Activated naive CD8-positive, alpha-beta T cell treated with anti-CD3 and anti-CD28 coated beads, Interleukin-2, amount 10 ng/mL, durations not matched to agents 7 days and 5 days (primary cell): ENCODE measurements at places on chromosomes 5 and 9. TPM values are rescaled to one million over a fixed set of nuclear protein-coding genes. Genes with fewer than 3 reads are reported as not detected.
A peak's percentile ranks its signal among the peaks of the same experiment; 100 is the strongest.

DNA sequence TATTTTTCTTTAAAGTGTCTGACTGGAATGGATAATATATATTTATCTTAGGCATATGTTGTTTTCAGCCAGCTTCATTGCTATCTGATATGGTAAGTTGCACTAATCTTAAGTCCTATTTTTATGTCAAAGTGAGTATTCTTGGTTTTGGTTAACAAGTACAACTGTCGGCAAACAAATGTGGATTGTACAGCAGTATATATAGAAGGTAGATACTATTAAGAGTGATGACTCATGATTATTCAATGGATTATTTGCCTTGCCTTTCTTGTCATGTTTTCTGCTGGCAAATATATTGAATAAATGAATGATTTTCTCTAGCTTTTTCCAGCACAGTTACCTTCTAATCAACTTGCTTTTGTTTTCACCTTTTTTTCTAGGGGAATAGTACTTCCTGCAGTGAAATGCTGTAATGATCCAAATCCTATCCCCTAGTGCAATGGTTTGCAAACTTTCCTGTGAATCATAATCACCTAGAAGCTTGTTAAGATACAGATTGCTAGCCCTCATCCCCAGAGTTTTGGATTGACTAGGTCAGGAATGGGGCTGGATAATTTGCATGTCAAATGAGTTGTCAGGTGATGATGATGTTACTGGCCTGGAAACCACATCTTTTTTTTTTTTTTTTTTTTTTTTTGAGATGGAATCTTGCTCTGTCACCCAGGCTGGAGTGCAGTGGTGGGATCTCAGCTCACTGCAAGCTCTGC is 60.8 kb upstream of the ARRDC3 start:
- no peak for DNase-seq

GRCh38 chr5:82396871-82397514 is 118.8 kb upstream of the RPS23 start:
- DNase-seq = no peak

DNA sequence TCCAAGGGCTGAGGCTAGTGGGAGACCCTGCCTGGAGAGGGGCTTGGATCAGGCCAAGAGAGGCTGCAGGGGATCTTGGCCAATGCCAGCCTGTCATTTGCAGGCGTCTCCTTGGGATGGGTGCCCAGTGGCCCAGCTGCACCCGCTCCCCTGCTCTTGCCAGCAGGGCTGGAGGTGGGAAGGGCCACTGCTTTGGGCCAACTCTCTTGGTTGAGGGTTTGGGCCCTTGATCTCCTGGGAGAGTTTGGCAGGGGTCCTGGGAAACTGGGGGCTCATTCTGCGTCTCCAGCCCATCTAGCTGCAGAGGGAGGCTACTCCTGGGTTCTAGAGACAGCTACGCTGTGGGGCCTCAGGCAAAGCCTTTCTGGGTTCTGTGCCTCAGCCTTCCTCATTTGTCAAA is 10.5 kb downstream of the PSD2 start:
- DNase-seq = no peak

- DNase-seq = no peak
Observed at GRCh38 chr5:35819668-35820067, 37.0 kb upstream of the IL7R start.

GRCh38 chr5:151671950-151672349 is 14.8 kb downstream of the SPARC start:
- no peak for DNase-seq

GRCh38 chr5:111782216-111782615 is 25.2 kb upstream of the NREP start:
- no peak for DNase-seq

- DNase-seq = no peak
Observed at GRCh38 chr9:2595973-2596372, 25.6 kb upstream of the VLDLR start.

- no peak for DNase-seq
Observed at GRCh38 chr5:136492587-136492986, 127.2 kb upstream of the TRPC7 start.

GRCh38 chr9:109143881-109144562 is 23.0 kb downstream of the FRRS1L start:
- DNase-seq = no peak

DNA sequence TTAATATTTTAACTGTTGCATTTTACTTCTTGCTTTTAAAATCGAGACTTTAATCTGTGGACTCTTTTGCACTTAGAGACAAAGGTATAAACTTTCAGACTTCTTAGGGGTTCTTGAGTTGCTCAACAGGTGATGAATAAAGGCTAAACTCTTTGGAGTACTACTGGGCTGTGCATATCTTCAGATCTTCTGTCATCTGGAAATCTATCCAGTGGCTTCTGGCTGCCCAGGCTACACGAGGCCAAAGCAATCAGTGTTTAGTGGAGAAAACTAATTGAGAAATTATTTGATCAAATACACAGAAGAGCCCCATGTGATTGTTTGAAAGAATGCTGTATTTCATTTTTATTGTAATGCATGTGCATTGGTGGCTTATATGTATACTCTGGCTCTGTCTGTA is 146.1 kb downstream of the PBX3 start:
- DNase-seq = no peak

DNA sequence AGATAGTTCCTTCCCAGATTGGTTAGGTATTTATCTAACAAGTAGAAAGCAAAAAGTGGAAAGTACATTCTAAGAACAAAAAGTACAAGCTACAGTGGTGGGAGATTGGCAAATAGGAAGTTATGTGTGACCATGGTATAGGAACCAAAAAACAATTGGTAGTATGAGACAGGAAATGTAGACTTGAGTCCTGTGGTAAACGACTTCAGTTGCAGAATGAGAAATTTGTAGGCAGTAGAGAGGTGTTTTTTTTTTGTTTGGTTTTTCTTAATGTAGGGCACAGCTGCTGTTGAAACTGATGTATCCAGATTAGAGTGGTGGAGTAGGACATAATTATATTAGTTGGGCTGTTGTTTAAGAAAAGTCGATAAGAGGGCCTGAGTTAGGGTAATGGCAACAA is 72.0 kb downstream of the CCNH start:
- no peak for DNase-seq

DNA sequence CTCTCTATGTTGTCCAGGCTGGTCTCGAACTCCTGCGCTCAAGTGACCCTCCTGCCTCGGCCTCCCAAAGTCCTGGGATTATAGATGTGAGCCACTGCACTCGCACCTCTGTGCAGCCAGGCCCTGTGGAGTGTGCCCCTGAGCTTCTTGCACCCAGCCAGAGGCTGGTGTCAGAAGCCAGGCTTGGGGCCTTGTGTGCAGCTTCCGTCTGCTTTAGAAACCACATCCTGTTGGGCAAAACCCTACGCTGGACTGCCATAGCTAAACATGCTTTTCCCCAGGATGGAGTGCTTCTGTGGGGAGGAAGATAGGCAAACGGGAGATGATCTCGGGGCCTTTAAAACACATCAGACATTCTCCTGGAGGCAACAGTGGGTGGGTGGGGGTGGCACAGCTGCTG is 40.1 kb downstream of the PRRT1B start:
- peak; percentile 55 for DNase-seq

GRCh38 chr9:134306636-134307600 is 19.3 kb upstream of the RXRA start:
- no peak for DNase-seq

DNA sequence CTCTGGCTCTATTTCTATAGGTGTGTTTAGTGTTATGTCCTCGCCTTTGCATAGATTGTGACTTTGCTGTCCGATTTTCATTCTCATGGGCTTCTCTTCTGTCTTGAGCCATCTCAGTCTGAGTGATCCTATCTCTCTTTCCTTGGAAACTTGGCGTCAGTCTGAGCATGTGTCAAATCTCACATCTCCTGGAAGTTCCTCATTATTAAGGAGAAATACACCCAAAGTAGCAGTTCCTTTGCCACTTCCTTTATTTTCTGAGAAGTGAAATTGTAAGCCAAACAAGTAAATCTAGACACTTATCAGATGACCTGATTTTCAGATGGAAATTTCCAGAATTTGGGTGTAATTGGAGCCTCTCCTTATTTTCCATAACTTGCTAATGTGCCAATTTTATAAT is 126.9 kb upstream of the ANKH start:
- DNase-seq = no peak

DNA sequence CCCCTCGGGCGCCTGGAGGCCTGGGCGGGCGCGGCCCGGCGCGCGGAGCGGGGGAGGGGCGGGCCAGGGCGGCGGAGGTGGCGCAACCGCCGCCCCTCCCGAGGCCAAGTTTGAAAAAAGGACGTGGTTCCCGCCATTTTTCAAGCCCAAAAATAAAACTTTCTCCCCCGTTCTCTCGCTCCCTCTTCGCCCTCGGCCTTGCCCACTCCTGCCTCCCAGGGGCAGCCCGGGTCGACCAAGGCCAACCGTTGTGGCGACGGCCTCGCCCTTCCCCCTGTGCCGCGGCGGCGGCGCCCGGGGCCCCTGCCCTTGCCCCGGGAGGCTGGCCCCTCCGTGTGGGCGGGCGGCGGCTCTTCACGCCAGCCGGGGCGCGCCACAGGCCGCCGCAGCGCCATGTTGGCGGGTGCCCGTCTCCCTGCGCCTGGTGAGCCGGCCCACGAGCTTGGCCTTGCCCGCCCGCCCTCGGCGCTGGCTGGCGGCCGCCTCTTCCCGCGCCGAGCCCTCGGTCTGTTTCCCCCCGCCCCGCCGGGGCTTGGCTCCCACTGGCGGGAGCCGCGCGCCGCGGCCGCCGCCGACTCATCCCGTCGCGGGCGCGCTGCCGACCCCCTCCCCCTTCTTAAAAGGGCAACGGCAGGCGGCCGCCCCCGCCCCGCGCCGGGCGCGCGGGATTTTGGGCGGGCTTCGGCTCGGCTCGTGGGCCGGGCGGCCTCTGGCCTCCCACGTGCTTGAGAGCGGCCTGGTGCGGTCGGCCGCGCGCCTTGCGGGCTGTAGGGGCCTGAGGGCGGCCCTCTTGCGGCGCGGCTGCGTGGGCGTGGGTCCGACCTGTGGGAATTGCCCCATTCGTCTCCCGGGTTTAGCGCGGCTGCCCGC is 1.3 kb downstream of the ANP32B start:
- DNase-seq = peak; percentile 86

DNA sequence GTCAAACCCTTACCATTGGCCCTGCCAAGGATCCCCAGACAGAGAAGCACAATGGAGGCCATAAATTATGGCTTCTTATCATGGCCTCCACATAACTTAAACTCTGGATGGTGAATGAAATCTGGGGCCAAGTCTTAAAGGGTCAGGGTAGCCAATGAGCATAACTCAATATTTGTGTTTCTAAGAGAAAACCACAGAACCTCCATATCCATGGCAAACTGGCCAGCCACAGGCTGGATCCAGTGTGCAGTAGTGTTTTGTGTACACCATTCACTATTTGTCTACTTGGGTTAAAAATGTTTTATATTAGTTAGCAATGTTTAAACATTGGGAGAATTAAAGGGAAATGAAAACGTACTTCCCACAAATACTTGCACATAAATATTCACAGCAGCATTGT is 60.8 kb downstream of the CDO1 start:
- DNase-seq = no peak

DNA sequence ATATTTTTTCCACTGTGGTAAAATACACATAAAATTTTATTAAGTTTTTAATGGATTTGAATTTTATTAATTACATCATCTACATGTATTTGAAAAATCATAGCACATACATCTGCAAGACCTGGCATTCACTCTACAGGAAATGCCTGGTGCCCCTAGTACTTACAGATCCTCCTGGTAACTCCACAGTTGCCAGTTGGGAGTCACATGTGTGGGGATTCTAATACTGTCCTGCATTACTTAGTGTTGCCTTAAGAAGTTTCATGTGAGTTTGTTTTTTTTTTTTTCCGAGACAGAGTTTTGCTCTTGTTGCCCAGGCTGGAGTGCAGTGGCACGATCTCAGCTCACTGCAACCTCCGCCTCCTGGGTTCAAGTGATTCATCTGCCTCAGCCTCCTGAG is 18.1 kb downstream of the KDM3B start:
- no peak for DNase-seq

- DNase-seq = no peak
Observed at GRCh38 chr9:107952773-107953172, 463.2 kb upstream of the KLF4 start.

- no peak for DNase-seq
Observed at GRCh38 chr9:127390563-127390962, 6.4 kb upstream of the SLC2A8 start.

GRCh38 chr5:139763280-139763929 is 32.2 kb upstream of the PSD2 start:
- DNase-seq = no peak

GRCh38 chr9:86098824-86099700 is at the start of gene GOLM1:
GOLM1 (minus strand) TSS chr9:86099558; CDS start chr9:86079320, 20,238 bp downstream.
- peak; percentile 70 for DNase-seq

GRCh38 chr5:67081261-67081660 is 115.3 kb downstream of the CD180 start:
- DNase-seq = no peak

- no peak for DNase-seq
Observed at GRCh38 chr5:55584398-55585205, 49.8 kb upstream of the PLPP1 start.

- peak; percentile 17 for DNase-seq
Observed at GRCh38 chr9:135812961-135813360, 94.4 kb downstream of the CAMSAP1 start.

DNA sequence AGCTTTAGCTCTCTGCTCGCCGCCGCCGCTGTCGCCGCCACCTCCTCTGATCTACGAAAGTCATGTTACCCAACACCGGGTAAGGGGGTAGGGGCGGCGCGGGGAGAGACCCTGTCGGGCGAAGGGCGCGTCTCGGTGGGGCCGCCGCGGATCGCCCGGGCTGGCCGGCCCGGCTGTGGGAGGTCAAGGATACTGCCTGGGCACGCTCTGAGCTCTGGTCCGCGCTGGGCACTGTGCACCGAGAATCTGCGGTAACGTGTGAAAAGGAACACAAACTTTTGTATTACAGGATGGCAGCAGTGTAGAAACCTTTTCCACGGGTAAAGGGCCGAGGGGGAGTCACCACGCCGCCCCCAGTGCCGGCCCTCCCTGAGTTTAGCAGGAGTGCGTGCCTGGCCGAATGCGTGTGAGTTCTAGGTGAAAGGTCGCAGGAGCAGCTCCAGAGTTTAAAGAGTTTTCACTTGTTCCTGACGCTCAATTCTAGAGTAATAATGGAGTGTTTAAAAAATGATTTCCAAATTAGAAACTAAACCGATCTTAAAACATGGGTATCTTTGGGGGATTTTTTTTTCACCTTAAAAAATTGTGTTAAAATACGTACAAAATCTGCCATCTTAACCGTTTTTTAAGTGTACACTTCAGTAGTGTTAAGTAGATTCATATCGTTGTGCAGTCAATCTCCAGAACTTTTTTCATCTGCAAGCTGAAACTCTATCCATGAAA is at the start of gene HSDL2:
TSS of gene HSDL2 (plus strand) at position 7 of the 723 bp plus-strand sequence. CDS start at position 63, 56 bp downstream.
- DNase-seq = no peak

- DNase-seq = no peak
Observed at GRCh38 chr9:72958485-72959281, 5.8 kb upstream of the ALDH1A1 start.

The MLANA gene
- total RNA-seq = not detected

The KCNIP1 gene
- total RNA-seq = not detected

The SAPCD2 gene
- total RNA-seq = 30.0 TPM
